ENCODE measurements at places on chromosomes 5 and 9.

GRCh38 chr5:61245936-61246335, 83.7 kb upstream of the SMIM15 start:
- H3K36me3 ChIP-seq = no peaks in the 10 kb centered on the region
- H3K27ac ChIP-seq = no peak overlapping the region
- no peaks in the 10 kb centered on the region for H3K4me1 ChIP-seq
- no peak for DNase-seq
- H3K27me3 ChIP-seq = no peaks in the 10 kb centered on the region

- DNase-seq = no peak
- H3K36me3 ChIP-seq = peaks cover 18% of the 10 kb centered on the region
- H3K4me1 ChIP-seq = no peaks in the 10 kb centered on the region
- no peaks in the 10 kb centered on the region for H3K27me3 ChIP-seq
These were observed 1.6 kb downstream of the SREK1IP1 start for GRCh38 chr5:64766941-64767340.

GRCh38 chr9:70883963-70884793, 237.2 kb downstream of the TRPM3 start:
- H3K36me3 ChIP-seq = no peaks in the 10 kb centered on the region
- no peaks in the 10 kb centered on the region for H3K27me3 ChIP-seq
- H3K27ac ChIP-seq = no peak overlapping the region
- DNase-seq = no peak

GRCh38 chr5:93721071-93721470, 20.3 kb downstream of the POU5F2 start:
- H3K4me1 ChIP-seq = no peaks in the 10 kb centered on the region
- no peaks in the 10 kb centered on the region for H3K36me3 ChIP-seq
- no peaks in the 10 kb centered on the region for H3K27me3 ChIP-seq
- DNase-seq = no peak
- H3K4me3 ChIP-seq = no peak overlapping the region
- no peak overlapping the region for H3K27ac ChIP-seq

- no peak overlapping the region for H3K4me3 ChIP-seq
- H3K27me3 ChIP-seq = no peaks in the 10 kb centered on the region
- no peaks in the 10 kb centered on the region for H3K36me3 ChIP-seq
- H3K27ac ChIP-seq = no peak overlapping the region
These were observed 193.1 kb upstream of the PTGER4 start for GRCh38 chr5:40486437-40487275.

DNA sequence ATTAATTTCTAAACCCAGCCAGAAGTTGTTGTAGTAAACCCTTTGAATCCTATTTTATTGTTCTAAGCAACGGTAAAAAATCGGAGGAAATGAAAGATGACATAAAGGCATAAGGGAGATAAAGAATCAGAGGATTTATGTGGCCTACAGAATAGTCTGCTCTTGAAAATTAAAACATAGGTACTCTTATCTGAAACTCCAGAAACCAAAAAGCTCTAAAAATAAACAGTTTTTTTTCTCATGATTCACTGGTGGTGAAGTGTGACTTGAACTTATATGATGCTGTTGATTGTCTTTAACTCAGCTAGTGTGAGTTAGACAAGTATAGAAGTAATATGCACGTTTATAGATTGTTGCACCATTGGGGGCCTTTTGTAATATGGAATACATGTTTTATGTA, 80.3 kb downstream of the HSD17B4 start:
- no peaks in the 10 kb centered on the region for H3K27me3 ChIP-seq
- no peaks in the 10 kb centered on the region for H3K36me3 ChIP-seq
- no peaks in the 10 kb centered on the region for H3K4me1 ChIP-seq
- no peak for DNase-seq
- H3K4me3 ChIP-seq = no peak overlapping the region

DNA sequence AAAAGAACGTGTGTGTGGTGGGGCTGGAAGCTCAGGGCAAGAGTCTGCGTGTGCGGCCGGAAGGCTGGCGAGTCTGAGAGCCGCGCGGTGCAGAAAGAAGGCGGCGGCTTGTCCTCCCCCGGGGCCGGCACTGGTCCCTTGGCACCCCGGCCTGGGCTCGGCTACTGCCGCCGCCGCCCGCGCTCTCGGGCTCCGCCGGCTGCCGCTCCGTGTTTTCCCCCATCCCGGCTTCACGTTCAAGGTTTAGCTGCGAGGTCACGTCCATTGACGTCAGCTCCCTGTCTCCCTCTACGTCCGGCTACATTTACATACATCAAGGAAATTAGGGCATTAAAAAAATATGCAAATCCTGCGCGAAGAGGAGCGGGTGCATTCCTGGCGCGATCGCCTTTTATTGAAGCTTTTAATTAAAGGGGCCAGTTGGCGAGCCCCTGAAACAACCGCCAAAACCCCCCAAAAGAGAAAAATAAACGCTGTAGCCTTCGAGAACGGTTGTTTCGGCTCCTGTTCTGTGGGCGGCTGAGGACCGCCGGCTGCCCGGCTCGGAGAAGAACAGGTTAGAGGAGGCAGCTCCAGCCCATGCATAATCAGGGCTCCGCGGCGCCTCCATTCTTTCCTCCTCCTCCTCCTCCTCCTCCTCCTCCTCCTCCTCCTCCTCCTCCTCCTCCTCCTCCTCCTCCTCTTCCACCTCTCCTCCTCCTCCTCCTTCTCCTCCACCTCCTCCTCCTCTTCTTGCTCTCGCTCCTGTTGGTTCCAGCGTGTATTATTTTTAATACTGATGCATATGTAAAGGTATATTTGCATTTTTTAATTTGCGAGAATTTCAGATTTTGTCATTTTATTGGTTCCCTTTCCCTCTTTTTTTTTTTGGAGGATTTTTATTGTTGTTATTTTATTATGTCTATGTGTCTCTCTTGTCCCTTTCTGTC, 207.0 kb downstream of the MEF2C start:
- peaks cover 43% of the 10 kb centered on the region for H3K27me3 ChIP-seq
- H3K36me3 ChIP-seq = no peaks in the 10 kb centered on the region
- H3K4me3 ChIP-seq = peak overlapping the region; percentile 46
- H3K4me1 ChIP-seq = peaks cover 10% of the 10 kb centered on the region
- peak; percentile 82 for DNase-seq

DNA sequence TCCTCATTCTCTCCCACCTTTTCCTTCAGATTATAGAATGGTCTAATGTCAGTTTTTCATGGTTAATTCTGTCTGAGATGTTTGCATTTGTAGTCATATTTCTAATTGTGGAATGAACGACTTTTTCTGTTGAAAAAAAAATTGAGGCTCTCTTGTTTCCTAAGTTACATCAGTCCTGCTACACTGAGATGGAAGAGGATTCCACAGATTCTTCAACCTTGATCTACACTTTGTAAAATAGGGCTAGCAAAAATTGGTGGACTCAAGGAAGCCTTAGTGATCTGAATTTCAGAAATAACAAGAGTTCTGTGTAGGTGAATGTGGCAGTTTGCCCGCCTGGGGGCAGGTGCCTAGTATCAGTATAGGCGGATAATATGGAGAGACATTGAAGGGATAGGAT, 51.9 kb downstream of the ERBIN start:
- DNase-seq = no peak
- no peaks in the 10 kb centered on the region for H3K27me3 ChIP-seq
- H3K4me1 ChIP-seq = peaks cover 3% of the 10 kb centered on the region
- no peak overlapping the region for H3K27ac ChIP-seq

- no peaks in the 10 kb centered on the region for H3K36me3 ChIP-seq
- H3K4me3 ChIP-seq = no peak overlapping the region
- peaks cover 6% of the 10 kb centered on the region for H3K4me1 ChIP-seq
- no peaks in the 10 kb centered on the region for H3K27me3 ChIP-seq
- no peak overlapping the region for H3K27ac ChIP-seq
These were observed 88.4 kb downstream of the LMNB1 start for GRCh38 chr5:126865299-126865698.

DNA sequence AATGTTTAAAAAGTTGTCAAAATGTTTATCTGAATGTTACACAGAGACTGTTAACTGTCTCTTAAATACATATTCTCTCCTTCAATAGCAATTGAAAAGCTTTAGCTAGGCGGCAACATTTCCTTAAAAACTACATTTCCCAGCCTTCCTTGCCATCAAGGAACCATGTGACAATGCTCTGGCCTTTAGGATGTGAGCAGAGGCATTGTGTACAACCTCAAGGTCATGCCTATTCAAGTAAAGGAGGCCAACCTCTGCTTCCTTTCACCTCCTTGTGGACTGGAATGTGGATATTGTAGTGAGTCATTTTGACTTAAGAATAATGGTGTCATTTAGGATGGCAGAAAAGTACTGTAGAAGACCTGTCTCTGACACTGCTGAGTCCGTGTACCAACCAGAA, 23.7 kb upstream of the MROH2B start:
- no peak overlapping the region for H3K27ac ChIP-seq
- H3K4me3 ChIP-seq = no peak overlapping the region
- no peaks in the 10 kb centered on the region for H3K36me3 ChIP-seq
- H3K27me3 ChIP-seq = no peaks in the 10 kb centered on the region

DNA sequence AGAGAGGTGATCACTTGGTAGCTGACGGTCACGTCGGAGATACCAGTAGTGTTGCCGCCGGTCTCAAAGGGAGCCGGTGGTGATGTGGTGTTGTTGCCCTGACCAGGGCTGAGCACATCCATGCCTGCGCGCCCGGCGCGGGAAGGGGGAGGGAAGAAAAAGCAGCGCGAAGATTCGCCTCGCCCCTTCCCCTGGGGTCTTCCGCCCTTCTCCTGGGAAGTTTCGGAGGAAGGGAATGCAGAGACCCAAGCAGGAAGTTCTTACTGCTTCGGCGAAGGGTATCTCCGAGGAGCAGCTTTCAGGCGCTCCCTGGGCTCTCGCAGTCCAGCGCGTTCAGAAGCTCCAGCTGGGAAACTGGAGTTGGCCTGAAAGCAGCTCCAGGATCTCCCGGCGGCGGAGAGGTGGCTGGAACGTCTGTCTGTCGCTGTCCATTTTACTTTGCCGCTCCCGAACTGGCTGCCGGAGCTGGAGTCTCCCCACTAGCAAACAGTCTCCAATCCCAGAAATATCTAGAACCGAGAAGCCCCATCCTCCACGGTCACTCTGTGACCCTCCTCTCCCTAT, 565 bp downstream of the HTR1A start:
- H3K4me1 ChIP-seq = no peaks in the 10 kb centered on the region
- H3K4me3 ChIP-seq = peak overlapping the region; percentile 64
- DNase-seq = peak; percentile 50
- no peak overlapping the region for H3K27ac ChIP-seq
- no peaks in the 10 kb centered on the region for H3K36me3 ChIP-seq

- no peak overlapping the region for H3K27ac ChIP-seq
- no peak for DNase-seq
- H3K36me3 ChIP-seq = no peaks in the 10 kb centered on the region
- H3K4me3 ChIP-seq = peak overlapping the region; percentile 55
- peaks cover 23% of the 10 kb centered on the region for H3K27me3 ChIP-seq
These were observed 2.7 kb downstream of the PTGER4 start for GRCh38 chr5:40682154-40683017.

- no peak overlapping the region for H3K4me3 ChIP-seq
- no peaks in the 10 kb centered on the region for H3K27me3 ChIP-seq
- no peaks in the 10 kb centered on the region for H3K36me3 ChIP-seq
- no peak overlapping the region for H3K27ac ChIP-seq
These were observed 497.3 kb downstream of the MTRR start for GRCh38 chr5:8366266-8366665.

GRCh38 chr5:108084105-108084504, 297.8 kb downstream of the FBXL17 start:
- H3K4me1 ChIP-seq = peaks cover 7% of the 10 kb centered on the region
- H3K27me3 ChIP-seq = no peaks in the 10 kb centered on the region
- H3K27ac ChIP-seq = no peak overlapping the region
- H3K4me3 ChIP-seq = no peak overlapping the region
- no peak for DNase-seq

GRCh38 chr9:129845373-129845772, 10.1 kb downstream of the USP20 start:
- DNase-seq = no peak
- peaks cover 2% of the 10 kb centered on the region for H3K4me1 ChIP-seq
- no peak overlapping the region for H3K27ac ChIP-seq
- H3K36me3 ChIP-seq = no peaks in the 10 kb centered on the region
- H3K4me3 ChIP-seq = no peak overlapping the region
- no peaks in the 10 kb centered on the region for H3K27me3 ChIP-seq

- H3K4me3 ChIP-seq = no peak overlapping the region
- no peak overlapping the region for H3K27ac ChIP-seq
- no peaks in the 10 kb centered on the region for H3K27me3 ChIP-seq
- H3K4me1 ChIP-seq = no peaks in the 10 kb centered on the region
- DNase-seq = no peak
- H3K36me3 ChIP-seq = no peaks in the 10 kb centered on the region
These were observed 17.4 kb downstream of the CDC42SE2 start for GRCh38 chr5:131281133-131281867.

DNA sequence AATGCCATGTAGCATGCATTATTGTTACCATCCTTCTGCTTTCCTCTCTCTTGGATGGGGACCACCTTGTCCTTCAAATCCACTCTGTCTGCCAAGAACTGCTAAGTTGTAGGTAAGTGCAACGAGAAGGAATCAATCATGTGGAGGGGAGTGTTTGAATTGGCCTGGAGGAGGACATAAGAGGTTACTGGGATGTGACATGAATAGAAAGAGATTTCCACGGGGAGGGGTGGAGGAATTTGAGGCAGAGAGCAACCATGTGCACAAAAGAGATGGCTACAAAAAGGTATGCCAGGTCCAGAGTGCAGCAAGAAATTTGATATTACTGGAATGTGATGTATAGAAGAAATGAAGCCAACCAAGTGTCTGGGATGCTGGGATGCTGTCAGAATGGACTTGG, 648.9 kb upstream of the KLF4 start:
- no peak for DNase-seq
- no peaks in the 10 kb centered on the region for H3K36me3 ChIP-seq
- no peak overlapping the region for H3K4me3 ChIP-seq
- H3K27ac ChIP-seq = no peak overlapping the region

- H3K4me3 ChIP-seq = no peak overlapping the region
- H3K27me3 ChIP-seq = peaks cover 9% of the 10 kb centered on the region
- H3K36me3 ChIP-seq = no peaks in the 10 kb centered on the region
These were observed 160.1 kb upstream of the ZNF608 start for GRCh38 chr5:124906339-124907097.

GRCh38 chr5:179478624-179479023, 71.7 kb upstream of the RUFY1 start:
- DNase-seq = no peak
- no peak overlapping the region for H3K4me3 ChIP-seq
- H3K27ac ChIP-seq = no peak overlapping the region

DNA sequence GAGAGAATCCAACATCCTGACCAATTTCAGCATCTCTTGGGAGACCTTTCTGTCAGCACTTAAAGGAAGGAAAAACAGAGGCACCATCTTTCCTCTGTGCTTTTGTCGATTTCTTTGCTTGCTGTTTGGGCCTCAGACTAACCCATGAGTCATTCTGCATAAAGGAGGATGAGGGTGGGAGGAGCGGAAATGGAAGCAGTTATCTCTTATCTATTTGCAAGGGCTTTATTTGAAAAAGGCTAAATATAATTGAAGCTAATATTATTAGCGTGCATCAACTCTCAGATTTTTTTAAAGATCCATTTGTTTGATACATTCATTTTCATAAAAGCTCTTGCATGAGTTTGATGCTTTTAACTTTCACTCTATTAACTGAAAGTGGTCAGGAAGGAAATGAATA, 72.9 kb downstream of the ZNF622 start:
- H3K36me3 ChIP-seq = no peaks in the 10 kb centered on the region
- no peaks in the 10 kb centered on the region for H3K27me3 ChIP-seq
- H3K4me3 ChIP-seq = no peak overlapping the region

All from H1 (cell line).